ENCODE measurements at places on chromosomes 1 and 21.

GRCh38 chr1:3676581-3677470 lies 24.5 kb downstream of the TP73 start:
- DNase-seq = no peak

- DNase-seq = no peak
Measured at GRCh38 chr1:184479435-184480167, 92.8 kb downstream of the C1orf21 start.

DNA sequence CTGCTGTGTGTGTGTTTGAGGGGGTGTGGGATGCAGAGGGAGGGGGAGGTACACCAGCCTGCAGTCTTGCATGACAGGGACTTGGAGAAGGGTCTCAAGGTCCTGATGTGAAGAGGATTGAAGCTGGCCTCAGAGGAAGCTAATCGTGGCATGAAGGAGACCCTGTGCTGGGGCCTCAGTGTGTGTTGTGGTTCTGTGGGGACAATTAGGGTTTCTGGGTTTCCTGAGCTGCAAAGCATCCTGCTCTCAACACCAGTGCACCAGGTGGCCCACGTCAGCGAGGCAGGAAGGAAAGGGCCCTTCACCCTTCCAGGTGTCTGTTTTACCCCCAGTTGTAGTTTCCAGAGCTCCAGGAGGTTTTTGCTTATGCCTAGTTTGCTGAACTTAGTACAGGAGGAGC lies 52.8 kb downstream of the TENT5C start:
- no peak for DNase-seq

DNA sequence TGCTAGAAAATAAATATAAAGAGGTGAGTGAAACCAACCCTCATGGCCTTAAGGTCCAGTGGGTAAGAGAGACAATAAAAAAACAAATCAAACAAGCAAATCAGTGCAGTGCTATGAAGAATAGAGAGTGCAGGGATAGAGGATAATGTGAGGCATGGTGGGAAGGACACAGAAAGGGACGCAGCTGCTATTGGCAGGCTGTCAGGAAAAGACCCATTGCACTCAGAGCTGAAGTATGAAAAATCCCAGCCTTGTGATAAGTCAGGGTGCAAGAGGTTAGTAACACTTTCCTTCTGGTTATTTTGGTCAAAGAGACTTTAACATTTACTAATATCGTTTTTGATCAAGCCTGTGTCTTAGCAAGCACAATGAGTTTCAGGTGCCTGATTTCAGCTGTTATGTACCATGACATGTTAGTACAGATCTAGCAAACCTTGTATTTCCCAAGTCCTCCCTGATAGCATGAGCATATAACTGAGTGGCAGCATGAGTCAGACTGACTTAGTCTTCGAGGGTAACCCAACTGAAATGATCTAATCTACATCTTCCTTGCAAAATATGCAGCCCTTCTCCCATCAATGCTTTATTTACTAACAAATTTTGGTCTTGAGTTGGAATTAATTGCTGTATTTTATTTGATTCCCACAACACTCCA lies 31.7 kb downstream of the CHML start:
- no peak for DNase-seq

DNA sequence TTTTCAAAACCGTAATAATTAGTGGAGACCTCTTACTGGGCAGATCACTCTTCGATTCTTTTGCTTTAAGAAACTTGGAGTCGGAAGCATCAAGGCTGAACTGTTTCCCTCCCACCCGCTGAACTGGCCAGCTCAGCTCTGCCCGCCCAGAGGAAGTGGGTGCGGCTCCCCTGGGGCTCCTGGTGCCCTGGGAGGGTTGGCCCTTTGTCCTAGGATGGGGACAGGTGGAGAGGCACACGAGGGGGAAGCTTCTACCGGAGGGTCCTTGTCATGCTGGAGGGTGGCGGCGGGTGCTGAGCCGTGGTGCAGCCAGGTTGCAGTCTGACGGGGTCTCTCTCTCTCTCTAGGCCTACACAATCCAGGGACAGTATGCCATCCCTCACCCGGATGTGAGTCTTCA lies 64.3 kb upstream of the COL6A1 start:
- no peak for DNase-seq

DNA sequence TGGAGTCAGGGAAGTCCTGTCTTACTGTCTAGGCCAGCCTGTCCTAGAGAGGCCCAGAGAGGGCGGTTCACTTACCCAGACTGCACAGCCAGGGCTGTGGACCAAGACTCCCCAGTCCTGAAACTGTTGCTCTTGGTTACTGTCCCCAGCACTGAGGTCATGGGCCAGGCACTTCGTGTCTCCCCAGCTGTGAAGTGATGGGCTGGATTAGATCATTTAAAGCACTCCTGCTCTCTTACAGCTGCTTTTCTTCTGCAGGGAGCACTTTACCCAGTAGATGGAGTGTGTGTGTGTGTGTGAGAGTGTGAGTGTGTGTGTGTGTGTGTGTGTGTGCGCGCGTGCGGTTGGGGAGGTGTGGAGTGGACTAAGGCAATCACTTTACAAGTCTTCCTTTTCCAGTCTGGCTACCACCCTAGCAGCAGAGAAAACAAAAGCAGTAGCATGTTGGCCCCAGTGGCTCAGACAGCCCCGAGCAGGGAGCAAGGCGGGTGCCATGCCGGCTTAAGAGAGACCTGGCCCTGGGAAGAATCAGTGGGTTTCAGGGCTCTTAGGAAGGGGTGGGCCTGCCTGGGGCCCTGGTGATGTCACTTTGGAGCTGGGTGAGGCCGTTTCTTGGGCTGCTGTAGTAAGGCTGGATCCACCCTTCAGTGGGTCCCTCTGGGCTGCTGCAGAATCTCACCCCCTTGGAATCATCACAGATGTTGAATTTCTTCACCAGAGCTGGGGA lies 2.4 kb downstream of the SPSB1 start:
- no peak for DNase-seq

DNA sequence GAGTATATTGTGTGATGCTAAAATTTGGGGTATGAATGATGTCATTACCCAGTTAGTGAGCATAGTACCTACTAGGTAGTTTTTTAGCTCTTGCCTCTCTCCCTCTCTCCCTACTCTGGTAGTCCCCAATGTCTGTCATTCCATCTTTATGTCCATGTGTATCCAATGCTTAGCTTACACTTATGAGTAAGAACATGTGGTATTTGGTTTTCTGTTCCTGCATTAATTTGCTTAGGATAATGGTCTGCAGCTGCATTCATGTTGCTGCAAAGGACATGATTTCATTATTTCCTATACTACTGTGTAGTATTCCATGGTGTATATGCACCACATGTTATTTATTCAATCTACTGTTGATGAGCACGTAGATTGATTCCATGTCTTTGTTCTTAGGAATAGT lies 54.4 kb upstream of the NEGR1 start:
- DNase-seq = no peak

- DNase-seq = no peak
Measured at GRCh38 chr1:227568593-227568992, 5.2 kb downstream of the ZNF678 start.

DNA sequence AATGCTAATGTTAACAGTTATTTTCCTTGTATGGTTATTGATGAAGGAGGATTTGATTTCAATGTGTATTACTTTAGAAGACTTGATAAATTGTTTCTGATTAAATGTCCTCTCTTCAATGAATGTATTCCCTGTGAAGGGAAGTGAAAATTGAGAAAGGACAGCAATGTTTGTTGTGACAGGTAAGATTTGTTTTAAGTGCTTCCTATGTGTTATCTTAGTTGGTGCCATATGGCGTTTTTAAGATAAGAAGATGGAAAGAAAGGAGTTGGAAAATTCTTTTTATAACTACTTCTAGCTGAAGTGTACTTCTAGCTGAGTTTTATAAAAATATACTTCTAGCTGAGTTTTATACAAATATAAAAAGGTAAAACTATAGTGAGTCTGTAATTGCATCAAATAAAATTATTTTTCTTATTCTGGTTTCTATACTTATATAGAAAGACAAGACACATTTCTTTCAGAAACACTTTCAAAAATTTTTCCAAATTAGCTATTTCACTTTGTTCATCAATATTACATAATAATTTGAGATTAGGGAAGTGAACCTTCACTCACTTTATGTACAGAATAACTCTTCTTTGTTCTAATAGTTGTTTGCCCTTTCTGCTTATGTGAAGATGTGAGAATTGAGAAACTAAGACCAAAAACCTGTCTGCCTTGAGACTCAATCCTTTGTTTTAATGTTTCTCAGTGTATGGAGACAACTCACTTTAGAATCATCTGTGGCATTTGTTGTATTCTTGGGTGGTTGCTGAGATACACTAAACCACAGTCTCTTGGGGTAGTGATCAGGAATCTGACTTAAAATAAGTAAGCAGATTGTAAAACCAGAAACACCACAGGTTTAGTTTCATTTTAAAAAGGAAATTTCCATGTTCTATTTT lies 382.9 kb upstream of the B3GALT2 start:
- no peak for DNase-seq

DNA sequence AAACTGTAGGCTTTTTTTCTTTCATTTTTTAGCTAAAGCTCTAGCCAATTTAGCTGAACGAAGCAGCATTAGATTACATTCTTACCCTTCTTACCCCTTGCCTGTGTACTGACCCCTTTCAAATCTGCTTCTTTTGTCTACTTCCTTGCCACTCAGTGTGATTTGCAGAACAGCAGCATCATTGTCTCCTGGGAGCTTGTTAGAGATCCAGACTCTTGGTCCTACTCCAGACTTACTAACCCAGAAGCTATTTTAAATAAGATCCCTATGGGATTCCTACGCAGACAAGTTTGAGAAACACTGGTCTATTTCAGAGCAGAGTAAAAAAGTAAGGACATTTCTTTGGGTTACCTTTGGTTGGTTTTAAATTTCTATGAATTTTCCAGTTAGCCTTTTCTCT lies 13.8 kb downstream of the LRRC39 start:
- DNase-seq = no peak

All from NT2/D1 (cell line).